ENCODE measurements at places on chromosomes 11 and 22. TPM values are rescaled to one million over a fixed set of nuclear protein-coding genes. Genes with fewer than 3 reads are reported as not detected.

PAAF1 gene
- total RNA-seq, result 16.0 TPM

DNA sequence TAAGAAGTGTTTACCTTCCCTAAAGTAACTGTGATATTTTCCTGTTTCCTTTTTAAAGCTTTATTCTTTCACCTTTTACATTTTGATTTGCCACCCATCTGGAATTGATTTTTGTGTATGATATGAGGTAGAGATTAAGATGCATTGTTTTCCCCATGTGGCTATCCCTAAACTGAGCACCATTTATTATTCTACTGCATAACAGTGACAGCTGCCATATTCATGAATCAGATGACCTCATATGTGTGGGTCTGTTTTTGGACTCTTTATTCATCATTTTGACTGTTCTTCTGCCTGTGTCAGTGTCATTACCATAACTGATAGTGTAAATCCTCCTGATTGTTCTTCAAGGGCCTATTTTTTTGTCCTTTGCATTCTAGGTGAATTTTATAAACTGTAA lies 50.8 kb downstream of the HIPK3 start:
- no peak overlapping the region for H3K27ac ChIP-seq
- no peak overlapping the region for H3K4me3 ChIP-seq
- H3K27me3 ChIP-seq, result no peaks in the 10 kb centered on the region
- H3K4me1 ChIP-seq, result peaks cover 37% of the 10 kb centered on the region
- no peaks in the 10 kb centered on the region for H3K36me3 ChIP-seq

- H3K27ac ChIP-seq, result no peak overlapping the region
- H3K4me3 ChIP-seq, result no peak overlapping the region
- no peak for DNase-seq
Observed at GRCh38 chr11:111379602-111380136, 594 bp upstream of the POU2AF1 start.

GRCh38 chr11:105799728-105800462 lies 190.0 kb downstream of the GRIA4 start:
- no peaks in the 10 kb centered on the region for H3K36me3 ChIP-seq
- H3K27me3 ChIP-seq, result no peaks in the 10 kb centered on the region
- no peak overlapping the region for H3K27ac ChIP-seq
- no peak overlapping the region for H3K4me3 ChIP-seq
- H3K4me1 ChIP-seq, result no peaks in the 10 kb centered on the region
- DNase-seq, result no peak

GRCh38 chr11:103773059-103773458 lies 263.4 kb upstream of the DDI1 start:
- DNase-seq, result no peak
- no peaks in the 10 kb centered on the region for H3K36me3 ChIP-seq
- H3K27ac ChIP-seq, result no peak overlapping the region
- no peaks in the 10 kb centered on the region for H3K27me3 ChIP-seq
- no peak overlapping the region for H3K4me3 ChIP-seq
- peaks cover 6% of the 10 kb centered on the region for H3K4me1 ChIP-seq

DNA sequence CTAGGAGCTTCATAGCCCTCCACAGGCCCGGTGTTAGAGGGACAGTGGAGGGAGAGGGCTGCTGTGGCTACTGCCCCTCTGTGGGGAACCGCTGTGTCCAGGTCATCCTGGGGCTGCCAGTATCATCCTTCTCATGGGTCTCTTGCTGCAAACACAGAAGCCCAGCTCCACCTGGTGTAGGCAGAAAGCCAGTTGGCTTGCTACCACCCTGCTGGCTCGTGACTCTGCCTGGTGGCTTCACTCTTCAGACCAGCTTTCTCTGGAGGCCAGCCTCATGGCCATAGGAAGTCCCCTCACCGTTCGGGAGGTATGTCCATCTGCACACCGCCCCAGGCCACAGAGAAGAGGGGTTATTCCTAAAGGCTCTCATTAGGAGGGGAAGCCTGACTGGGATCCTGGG lies 19.4 kb upstream of the SUSD2 start:
- H3K4me1 ChIP-seq, result peaks cover 36% of the 10 kb centered on the region
- no peaks in the 10 kb centered on the region for H3K27me3 ChIP-seq
- H3K4me3 ChIP-seq, result no peak overlapping the region
- peak overlapping the region; percentile 47 for H3K27ac ChIP-seq
